ENCODE measurements at places on chromosomes 3 and 15.

DNA sequence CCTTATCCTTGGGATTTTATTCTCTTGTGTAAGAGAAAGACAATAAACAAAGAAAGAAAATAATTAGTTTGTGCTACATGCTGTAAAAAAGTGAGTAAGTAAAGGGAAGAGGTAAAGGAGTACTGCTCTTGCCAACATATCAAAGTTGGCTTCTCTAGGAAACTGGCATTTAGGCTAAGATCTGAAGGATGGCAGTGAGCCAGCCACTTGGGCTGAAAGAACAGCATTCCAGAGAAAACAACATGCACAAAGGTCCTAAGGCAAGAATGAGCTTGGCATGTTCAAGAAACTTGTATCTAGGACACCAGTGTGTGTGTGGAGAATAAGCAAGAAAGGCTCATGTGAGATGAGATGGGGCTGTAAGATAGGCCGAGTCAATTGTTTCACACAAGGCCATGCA lies 245.5 kb upstream of the MANF start:
- DNase-seq = no peak

GRCh38 chr3:185460719-185461350 lies 38.0 kb downstream of the TMEM41A start:
- no peak for DNase-seq

DNA sequence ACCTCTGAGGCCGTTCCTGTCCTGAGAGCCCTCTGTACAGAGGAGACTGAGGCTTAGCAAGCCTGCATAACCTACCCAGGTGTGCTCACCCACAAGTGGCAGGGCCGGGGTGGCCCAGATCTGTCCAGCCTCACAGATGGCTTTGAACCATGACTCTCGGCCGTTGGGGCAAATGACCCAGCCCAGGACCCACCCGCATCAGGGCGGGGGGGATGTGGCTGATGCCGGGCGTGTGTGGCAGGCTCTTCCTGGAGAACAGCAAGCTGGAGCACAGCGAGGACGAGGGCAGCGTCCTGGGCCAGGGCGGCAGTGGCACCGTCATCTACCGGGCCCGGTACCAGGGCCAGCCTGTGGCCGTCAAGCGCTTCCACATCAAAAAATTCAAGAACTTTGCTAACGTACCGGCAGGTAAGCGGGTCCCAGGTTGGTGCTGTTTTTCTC lies 133.5 kb downstream of the LRRK1 start:
- DNase-seq = no peak

DNA sequence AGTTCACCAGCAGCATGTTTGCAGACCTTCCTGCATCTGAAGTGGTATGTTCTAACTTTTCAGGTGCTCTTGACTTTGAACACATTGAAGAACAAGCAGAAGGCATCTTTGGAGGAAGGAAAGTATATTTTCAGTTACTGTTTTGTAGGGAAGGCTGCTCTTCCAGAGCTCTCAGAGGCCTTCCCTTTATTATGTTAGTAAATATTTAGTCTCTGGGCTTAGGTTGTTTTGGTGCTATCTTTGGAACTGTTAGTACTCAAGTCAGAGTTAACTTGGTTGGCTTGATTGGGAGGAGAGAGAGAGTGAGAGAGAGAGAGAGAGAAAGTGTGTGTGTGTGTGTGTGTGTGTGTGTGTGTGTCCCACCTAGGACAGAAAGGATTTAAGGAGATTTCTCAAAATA lies 188.2 kb downstream of the ITPR1 start:
- no peak for DNase-seq

Measured in natural killer cell (primary cell).